Left hindlimb (tissue), 1 donor: ENCODE measurements at places on chromosomes 3 and 15.
A peak's percentile ranks its signal among the peaks of the same experiment; 100 is the strongest.

DNA sequence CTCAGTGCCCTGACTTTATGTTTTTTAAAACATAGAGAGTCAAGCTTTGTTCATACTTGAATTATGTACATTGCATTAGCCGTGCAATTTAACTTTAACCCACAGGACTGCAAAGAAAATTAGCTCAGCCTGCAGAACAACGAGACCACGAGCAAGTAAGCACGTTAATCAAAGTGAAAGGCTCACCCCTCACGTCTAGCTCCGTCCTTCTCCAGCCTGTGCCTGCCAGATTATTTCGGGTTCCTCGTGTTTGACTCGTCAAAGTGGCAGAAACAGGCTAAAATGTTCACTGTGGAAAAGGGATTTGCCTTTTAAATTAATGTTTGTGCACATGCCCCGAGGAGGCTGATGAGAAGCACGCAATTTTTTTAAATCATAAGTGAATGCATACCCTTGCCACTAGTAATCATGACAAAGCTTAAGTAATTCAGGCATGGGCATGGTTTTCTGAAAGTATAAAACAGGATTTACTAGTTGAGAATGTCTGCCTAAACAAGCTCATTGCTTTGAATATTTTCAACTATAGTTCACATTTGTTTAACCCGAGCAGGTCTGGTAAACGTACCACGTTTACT lies 15.3 kb downstream of the ZBTB38 start:
- no peak for DNase-seq

DNA sequence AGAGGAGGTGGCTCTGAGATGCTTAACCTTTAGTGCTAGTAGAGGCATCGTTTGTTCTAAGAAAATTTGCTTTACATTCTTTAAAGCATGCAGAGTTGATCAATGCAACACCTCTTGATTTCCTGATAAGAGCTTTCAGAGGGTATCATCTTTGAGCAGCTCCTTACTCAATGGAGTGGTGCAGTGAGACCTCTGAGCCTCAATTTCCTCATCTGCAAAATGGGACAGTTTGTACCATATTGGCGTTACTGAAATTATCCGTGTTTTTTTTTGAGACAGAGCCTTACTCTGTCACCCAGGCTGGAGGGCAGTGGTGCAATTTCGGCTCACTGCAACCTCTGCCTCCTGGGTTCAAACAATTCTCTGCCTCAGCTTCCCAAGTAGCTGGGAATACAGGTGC lies 1.6 kb upstream of the TMEM42 start:
- no peak for DNase-seq

DNA sequence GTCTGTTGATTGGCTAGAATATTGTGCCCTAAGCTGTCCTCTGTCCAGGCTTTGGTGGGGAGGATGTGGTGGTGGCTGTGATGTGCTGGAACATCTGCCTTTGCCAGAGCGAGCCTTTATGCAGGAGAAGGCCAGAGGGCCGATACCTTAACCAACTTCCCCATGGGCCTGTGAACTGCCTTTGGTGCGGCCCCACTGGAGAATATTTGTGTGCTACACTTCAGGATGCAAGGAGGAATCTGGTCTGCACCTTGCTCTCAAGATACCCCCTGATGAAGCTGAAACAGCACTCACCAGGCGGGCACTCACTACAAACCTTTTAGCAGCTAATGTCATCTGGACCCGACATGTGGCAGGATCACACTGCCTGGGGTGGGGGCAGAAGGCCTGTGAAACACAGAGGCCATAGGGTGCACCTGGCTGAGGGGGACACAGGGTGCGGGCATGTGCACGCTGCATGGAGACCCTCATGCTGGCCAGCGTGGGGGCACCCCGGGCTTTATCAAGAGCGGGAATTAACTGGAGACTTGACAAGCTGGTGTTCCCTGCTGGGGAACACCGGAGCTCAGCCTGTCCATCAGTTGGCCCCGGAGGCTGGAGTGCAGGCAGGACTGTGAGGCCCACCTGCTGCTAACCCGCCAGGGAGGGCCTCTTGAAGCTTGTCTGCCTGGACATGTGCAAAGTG lies 16.4 kb downstream of the PRR23E start:
- DNase-seq = no peak

- no peak for DNase-seq
Observed at GRCh38 chr3:124823206-124823605, 64.0 kb downstream of the ITGB5 start.

- no peak for DNase-seq
Observed at GRCh38 chr15:90871139-90871715, 2.8 kb downstream of the FURIN start.

DNA sequence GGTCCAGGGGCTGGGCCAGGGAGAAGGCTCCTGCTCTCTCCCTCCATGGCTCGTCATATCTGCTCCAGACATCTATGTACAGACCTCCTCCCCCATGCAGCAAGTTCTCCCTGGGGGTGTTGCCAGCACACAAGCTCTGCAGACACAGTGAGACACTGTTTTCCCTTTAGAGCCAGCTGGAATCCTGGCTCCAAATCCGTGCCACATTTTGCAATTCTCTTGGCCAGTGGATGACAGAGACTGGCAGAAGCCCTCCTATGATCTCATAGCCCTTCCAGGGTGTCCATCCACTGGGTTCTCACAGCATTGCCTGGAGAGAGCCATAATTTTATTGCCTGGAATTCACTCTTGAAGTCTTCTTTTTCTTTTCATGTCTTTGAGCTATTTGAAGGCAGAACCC lies 203.9 kb downstream of the TLE3 start:
- DNase-seq = peak; percentile 61

DNA sequence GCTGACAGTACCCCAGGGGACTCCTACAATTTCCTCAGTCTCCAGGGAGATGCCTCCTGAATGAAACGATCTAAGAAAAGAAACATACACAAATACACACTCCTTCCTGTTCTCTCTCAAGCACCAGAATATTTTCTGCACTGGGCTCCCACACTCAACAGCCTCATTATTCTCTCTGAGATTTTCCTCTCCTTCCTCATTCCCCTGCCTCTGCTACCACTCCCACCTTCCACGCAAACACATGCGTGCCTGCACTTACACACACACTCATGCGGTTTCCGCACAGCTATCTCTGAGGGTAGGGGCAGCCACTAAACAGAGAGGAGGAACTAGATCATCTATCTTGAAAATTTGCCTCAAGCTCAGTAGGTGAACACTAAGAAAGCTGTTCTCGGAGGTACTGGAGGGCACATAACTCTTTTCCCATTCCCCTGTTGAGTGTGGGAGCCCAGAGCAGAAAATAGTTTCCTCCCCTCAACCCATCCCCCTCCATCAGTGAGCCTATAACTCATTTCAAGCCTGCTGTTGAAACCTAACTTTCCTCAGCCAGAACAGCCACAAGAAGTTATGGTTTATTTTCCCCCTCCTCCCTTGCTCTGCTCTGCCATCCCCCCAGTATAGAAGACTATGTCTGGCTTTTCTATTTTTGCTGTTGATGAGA lies 30.5 kb upstream of the TIPARP start:
- peak; percentile 53 for DNase-seq

DNA sequence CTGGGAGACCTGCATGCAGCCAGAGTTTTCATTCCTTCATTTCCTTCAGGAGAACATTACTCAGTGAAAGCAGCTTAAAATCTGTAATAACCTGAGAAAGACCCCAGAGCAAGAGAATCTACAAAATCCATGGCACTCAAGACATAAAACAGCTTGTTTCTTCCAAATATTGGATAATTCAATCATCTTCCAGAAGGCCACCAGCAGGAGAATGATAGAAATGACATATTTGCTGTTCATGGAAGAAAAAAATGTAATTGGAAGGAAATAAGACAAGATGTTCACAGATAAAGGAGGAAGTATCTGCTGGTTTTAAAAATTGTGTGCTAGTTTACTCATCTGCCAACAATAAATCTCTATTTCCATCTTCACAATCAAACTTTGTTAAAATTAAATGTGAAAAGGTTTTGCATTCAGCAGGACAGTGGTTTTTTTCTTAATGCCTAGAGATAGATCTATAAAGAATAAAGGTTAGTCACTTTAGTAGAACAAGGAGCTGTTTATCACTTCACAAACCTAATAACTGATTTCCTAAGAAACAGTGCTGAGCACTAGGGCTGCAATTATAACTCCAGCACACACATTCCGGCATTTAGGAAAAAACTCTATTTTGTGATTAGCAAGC lies 530.8 kb downstream of the NSUN3 start:
- no peak for DNase-seq

DNA sequence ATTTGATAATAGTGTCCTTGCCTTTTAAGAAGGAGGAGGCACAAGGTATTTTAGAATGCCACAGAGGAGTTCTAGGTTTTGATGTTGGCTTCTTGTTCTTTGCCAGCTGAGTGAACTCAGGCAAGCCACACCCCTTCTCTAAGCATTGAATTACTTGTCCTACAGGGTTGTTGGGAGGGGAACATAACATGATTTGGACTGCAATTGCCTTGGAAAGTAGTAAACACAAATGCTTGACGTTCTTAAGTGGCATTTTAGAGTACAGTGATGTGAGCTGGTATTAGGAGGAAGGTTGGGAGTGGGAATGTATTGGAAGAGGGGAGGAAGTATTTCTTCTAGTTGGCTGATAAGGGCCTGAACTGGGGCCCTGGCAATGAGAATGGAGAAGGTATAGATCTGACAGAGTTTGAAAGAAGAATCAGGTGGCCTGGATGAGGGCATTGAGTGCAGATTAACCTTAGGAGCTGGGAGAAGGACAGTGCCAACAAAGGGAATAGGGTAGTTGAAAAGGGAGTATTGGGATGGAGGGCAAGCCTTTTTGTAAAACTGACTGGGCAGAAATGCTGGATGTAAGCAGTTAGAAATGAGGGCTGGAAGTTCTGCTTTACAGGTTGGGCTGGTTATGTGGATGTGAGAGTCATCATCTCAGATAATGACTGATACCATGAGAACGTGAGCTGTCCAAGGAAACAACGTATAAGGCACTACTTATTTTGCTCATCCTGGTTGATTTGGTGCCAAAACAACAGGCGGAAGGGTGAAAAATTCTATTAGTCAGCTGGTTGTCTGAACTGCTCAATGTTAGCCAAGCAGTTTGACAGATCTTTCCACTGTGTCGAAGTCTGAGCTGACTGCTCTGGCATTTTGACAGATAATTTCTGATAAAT lies 16.7 kb downstream of the KAT2B start:
- DNase-seq = no peak

- DNase-seq = no peak
Observed at GRCh38 chr3:34268032-34268709, 469.7 kb downstream of the PDCD6IP start.

GRCh38 chr3:146164971-146165769 lies 4.2 kb upstream of the PLOD2 start:
- DNase-seq = no peak

GRCh38 chr3:13227315-13228165 lies 154.3 kb upstream of the IQSEC1 start:
- no peak for DNase-seq

GRCh38 chr3:124780356-124780755 lies 50.1 kb downstream of the UMPS start:
- DNase-seq = peak; percentile 91

DNA sequence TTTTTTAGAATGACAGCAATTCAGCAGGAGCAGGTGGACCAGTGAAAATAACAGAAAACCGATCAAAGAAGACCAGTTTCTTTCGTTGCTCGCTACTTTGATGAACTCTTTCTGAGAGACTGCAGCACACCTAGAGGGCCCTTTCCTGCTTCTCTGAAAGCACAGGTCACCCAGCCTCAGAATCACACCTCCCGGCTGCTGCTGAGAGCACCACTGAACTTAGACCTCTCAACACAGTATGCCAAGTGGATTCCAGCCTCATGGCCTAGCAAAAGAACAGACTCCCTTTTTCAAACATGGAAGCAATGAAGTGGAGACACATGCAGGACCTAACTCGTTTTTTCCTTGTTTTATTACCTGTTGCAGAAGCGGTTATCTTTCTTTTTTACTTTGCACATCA lies 13.9 kb upstream of the APH1B start:
- no peak for DNase-seq

- no peak for DNase-seq
Observed at GRCh38 chr15:53448232-53449015, 311.0 kb downstream of the WDR72 start.

GRCh38 chr3:60752809-60753208 lies 498.4 kb downstream of the FHIT start:
- DNase-seq = no peak

DNA sequence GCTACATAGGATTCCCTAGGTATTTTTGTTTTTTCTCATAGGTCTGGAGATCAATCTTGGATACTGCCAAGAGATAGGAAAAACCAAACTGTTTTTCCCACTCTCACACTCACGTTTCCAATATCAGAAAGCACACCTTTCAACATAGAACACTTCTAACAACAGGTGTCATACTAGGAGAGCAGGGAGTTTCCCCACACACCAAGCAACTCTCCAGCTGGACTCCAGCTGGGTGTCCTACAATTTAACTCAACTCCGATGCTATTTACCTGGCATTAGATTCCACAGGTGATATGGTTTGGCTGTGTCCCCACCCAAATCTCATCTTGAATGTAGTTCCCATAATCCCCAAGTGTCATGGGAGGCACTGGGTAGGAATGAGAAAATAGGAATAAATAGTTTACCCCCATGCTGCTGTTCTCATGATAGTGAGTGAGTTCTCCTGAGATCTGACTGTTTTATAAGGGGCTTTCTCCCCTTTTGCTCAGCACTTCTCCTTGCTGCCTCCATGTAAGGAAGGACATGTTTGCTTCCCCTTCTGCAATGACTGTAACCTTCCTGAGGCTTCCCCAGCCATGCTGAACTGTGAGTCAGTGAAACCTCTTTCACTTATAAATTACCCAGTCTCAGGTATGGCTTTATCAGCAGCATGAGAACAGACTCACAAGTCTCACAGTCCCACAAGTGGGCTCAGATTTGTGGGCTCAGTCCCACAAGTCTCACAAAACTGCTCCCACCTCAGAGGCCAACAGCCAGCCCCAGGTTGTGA lies 354.5 kb upstream of the THBS1 start:
- DNase-seq = no peak

- DNase-seq = no peak
Observed at GRCh38 chr15:95698230-95698629, 632.3 kb upstream of the NR2F2 start.

DNA sequence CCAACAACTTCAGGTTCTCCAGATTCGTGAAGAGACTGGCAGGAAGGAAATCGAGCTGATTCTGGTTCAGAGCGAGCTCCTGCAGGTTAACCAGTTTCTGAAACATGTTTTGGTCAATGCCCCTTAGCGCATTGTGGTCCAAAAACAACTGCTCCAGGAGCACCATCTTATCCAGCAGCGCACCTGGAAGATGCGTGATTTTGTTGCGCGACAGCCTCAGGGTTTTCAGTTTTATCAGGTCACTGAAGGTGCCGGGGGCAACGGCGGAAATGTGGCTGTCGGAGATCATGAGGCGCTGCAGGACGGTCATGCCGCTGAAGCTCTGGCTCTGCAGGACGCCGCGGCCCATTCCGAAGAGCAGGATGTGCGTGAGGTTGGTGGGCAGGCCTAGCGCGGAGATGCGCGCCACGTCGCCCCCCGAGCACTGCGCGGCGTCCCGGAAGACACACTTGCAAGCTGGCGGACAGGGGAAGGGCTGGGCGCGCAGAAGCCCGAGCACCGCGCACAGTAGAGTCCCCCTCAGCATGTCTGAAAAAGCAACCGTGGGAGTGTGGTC lies 1.2 kb downstream of the GP5 start:
- DNase-seq = no peak
